Activated T-helper 1 cell treated with anti-CD3 and anti-CD28 coated beads, Interleukin-12 subunit alpha, Interleukin-12 subunit beta, Interleukin-2, Interleukin-4 antibody, amounts not matched to agents 30 ng/mL and 10 ng/mL and 1 ng/mL, durations not matched to agents 14 hours and 24 hours and 36 hours (primary cell): ENCODE measurements at places on chromosomes 3 and 15. TPM values are rescaled to one million over a fixed set of nuclear protein-coding genes. Genes with fewer than 3 reads are reported as not detected.

The LINS1 gene
- total RNA-seq: 64.1 and 70.5 TPM in 2 replicates

The DPPA4 gene
- total RNA-seq: not detected in 2 replicates

The SLC51A gene
- not detected in 2 replicates for total RNA-seq

The ALG1L2 gene
- total RNA-seq: not detected in 2 replicates

The SI gene
- total RNA-seq: not detected in 2 replicates

The SH3GL3 gene
- not detected in 2 replicates for total RNA-seq

The HRH1 gene
- 0.15 and 0.21 TPM in 2 replicates for total RNA-seq

The CLDN16 gene
- not detected in 2 replicates for total RNA-seq

The CLDN1 gene
- 0.22 and 0.34 TPM in 2 replicates for total RNA-seq

The CMSS1 gene
- total RNA-seq: 108 and 121 TPM in 2 replicates

The TMC3 gene
- not detected in 2 replicates for total RNA-seq

The DUOX2 gene
- total RNA-seq: not detected in 2 replicates

The ATP13A5 gene
- not detected in 2 replicates for total RNA-seq

The CASR gene
- not detected in 2 replicates for total RNA-seq

The ADGRG7 gene
- not detected in 2 replicates for total RNA-seq

The C3orf52 gene
- total RNA-seq: 12.4 and 12.8 TPM in 2 replicates

The SYNPR gene
- total RNA-seq: not detected in 2 replicates

The GPR62 gene
- not detected in 2 replicates for total RNA-seq

The GYG1 gene
- 33.6 and 34.1 TPM in 2 replicates for total RNA-seq

The HOMER2 gene
- 19.3 and 21.3 TPM in 2 replicates for total RNA-seq

The ITIH1 gene
- not detected in 2 replicates for total RNA-seq

The GPR27 gene
- total RNA-seq: 0.70 and 1.3 TPM in 2 replicates

The EAF1 gene
- total RNA-seq: 27.3 and 27.8 TPM in 2 replicates

The CHRM5 gene
- total RNA-seq: not detected in 2 replicates

The C2CD4A gene
- 0.13 and 0.17 TPM in 2 replicates for total RNA-seq

The UCN2 gene
- 0.21 TPM in 1 of 2 replicates, not detected in the other for total RNA-seq

The DYNLT2B gene
- total RNA-seq: 11.6 and 12.7 TPM in 2 replicates

The CD200 gene
- total RNA-seq: 141 TPM in 2 replicates

The CX3CR1 gene
- 0.44 and 0.64 TPM in 2 replicates for total RNA-seq

The NLGN1 gene
- total RNA-seq: not detected in 2 replicates

The FEZF2 gene
- total RNA-seq: not detected in 2 replicates
